ENCODE measurements at places on chromosomes 5 and 9. TPM values are rescaled to one million over a fixed set of nuclear protein-coding genes. Genes with fewer than 3 reads are reported as not detected.

GRCh38 chr5:176185133-176185733, 53.0 kb upstream of the SIMC1 start:
- H3K27ac ChIP-seq = no peak overlapping the region
- H3K27me3 ChIP-seq = no peaks in the 10 kb centered on the region
- H3K4me3 ChIP-seq = no peak overlapping the region
- no peak for DNase-seq
- no peaks in the 10 kb centered on the region for H3K4me1 ChIP-seq

- no peaks in the 10 kb centered on the region for H3K27me3 ChIP-seq
- no peak overlapping the region for H3K27ac ChIP-seq
Measured at GRCh38 chr5:17944046-17944445, 309.8 kb downstream of the TAF11L14 start.

- no peak for DNase-seq
- peaks cover 3% of the 10 kb centered on the region for H3K27me3 ChIP-seq
- H3K27ac ChIP-seq = no peak overlapping the region
- no peaks in the 10 kb centered on the region for H3K36me3 ChIP-seq
Measured at GRCh38 chr5:569358-569867, 42.7 kb upstream of the CEP72 start.

- H3K4me1 ChIP-seq = no peaks in the 10 kb centered on the region
- H3K36me3 ChIP-seq = no peaks in the 10 kb centered on the region
- DNase-seq = no peak
- no peaks in the 10 kb centered on the region for H3K27me3 ChIP-seq
Measured at GRCh38 chr5:40570408-40571129, 109.1 kb upstream of the PTGER4 start.

- H3K4me3 ChIP-seq = no peak overlapping the region
- no peaks in the 10 kb centered on the region for H3K27me3 ChIP-seq
- H3K4me1 ChIP-seq = no peaks in the 10 kb centered on the region
Measured at GRCh38 chr9:8632493-8632892, 832.9 kb upstream of the DMAC1 start.

- DNase-seq = no peak
- H3K36me3 ChIP-seq = no peaks in the 10 kb centered on the region
- no peak overlapping the region for H3K4me3 ChIP-seq
- H3K27me3 ChIP-seq = no peaks in the 10 kb centered on the region
- H3K4me1 ChIP-seq = no peaks in the 10 kb centered on the region
Measured at GRCh38 chr9:6428940-6429889, 16.2 kb downstream of the UHRF2 start.

DNA sequence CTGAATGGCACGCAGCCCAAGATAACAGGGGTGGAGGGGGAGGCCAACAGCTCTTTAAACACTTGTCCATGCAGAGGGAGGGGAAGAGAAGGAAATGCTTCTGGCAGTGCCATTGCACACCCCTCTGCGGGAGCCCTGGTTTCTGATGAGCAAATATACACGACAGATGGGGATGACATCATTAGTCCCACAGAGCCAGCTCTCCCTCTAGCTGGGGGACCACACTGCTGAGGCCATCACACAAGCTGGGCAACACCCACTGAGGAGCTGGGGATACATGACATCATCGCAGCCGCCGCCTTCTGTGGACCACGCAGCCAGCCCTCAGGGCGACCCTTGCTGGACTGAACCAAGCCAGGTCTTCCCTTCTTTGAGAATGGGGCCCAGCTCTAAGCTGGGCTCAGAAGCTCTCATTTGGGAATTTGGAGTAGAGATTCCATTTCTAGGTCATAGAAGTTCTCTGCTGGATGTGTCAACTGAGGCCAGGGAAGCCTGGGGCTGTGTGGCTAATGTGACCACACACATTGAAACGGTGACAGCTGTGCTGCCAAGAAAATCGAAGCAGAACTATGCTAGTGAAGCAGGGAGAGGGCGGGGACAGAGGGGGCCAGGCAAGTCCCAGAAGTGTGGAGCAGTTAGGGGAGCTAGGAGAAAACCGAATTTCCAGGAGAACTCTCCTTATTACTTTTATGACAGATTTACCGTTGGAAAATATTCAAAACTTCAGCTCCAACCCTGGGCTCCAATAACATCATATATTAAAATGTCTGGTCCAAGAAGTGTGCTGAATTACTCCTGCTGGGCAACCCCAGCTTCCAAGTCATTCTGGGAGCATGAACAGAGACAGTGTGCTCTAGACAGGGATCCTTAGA, 79.5 kb downstream of the PRRT1B start:
- H3K36me3 ChIP-seq = peaks cover 9% of the 10 kb centered on the region
- no peak for DNase-seq
- no peak overlapping the region for H3K4me3 ChIP-seq
- H3K4me1 ChIP-seq = peaks cover 3% of the 10 kb centered on the region
- H3K27ac ChIP-seq = no peak overlapping the region

DNA sequence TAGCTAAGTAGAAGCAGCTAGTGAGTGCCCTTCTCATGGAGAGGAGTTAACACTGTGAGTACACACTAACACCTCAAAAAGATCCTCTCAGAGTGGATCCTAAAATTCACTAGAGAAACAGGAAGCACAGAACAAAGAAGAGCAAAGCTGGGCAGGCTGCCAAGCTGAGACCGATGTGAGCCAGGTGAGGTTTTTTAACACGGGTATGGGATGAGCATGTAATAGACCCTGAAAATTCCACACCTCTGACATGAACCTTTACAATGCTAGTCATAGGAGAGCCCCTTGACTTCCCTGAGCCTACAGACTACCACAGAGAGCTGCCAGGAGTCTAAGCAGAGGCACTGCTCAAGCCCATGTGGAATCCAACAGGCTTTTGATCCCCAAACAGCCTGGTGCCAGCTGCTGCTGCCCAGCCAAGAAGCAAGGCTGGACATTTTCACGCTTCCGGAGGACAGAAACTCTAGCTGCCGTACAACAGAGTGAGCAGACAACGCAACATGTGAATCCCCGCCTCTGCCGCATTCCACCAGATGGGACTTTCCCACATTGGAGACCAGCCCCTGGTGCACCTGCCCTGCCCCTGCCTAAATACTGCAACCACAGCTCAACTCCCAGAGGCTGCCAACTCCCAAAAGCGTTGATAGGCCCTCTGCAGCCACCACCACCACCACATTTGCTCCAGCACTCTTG, 280.8 kb downstream of the CDH10 start:
- DNase-seq = no peak
- H3K4me3 ChIP-seq = no peak overlapping the region
- H3K27me3 ChIP-seq = no peaks in the 10 kb centered on the region
- no peak overlapping the region for H3K27ac ChIP-seq
- no peaks in the 10 kb centered on the region for H3K4me1 ChIP-seq
- H3K36me3 ChIP-seq = no peaks in the 10 kb centered on the region

DNA sequence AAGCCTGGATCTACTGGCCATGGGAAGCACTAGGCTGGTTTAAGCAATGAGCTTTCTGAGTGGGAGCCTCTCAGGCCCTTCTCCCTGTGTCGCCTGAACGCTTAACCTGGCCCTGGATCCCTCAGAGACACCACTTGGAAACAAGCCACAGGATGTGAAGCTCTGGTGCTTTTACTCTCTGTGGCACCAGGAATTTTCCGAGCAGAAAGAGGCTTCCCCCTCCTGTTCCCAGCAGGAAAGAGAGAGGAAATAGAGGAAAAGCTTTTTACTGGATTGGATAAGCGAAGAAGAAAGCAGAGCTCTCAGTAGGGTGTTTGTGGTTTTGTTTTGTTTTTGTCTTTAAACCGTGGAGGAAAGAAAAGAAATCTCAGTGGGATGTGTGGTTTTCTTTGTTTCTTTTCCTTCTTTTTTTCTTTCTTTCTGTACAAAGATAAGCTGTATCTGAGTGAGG, 34.5 kb downstream of the COL15A1 start:
- no peak overlapping the region for H3K4me3 ChIP-seq
- no peaks in the 10 kb centered on the region for H3K36me3 ChIP-seq
- DNase-seq = no peak
- no peak overlapping the region for H3K27ac ChIP-seq

Gene TMEM171
- 69.3 TPM for total RNA-seq
